ENCODE measurements at places on chromosomes 2 and 18.

- peak; percentile 20 for DNase-seq
Measured at GRCh38 chr2:54271843-54272627, 16.0 kb upstream of the TSPYL6 start.

- DNase-seq: no peak
Measured at GRCh38 chr18:28174181-28174905, 2.6 kb downstream of the CDH2 start.

GRCh38 chr2:216740557-216741222 is 45.3 kb upstream of the IGFBP5 start:
- no peak for DNase-seq

- DNase-seq: no peak
Measured at GRCh38 chr18:36629138-36629530, 199.7 kb downstream of the TPGS2 start.

DNA sequence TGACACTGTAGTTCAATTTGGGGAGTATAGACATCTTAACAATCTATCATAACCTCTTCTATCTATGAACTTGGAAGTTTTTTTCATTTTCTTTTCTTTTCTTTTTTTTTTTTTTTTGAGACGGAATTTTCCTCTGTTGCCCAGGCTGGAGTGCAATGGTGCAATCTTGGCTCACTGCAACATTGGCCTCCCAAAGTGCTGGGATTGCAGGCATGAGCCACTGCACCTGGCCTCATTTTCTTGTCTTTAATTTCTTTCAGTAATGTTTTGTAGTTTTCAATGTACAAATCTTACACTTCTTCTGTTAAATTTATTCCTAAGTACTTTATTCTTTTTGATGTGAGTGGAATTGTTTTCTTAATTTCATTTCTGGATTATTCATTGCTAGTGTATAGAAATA is 14.6 kb downstream of the ASAP2 start:
- DNase-seq: no peak

GRCh38 chr18:13051950-13052349 is 60.8 kb downstream of the CEP192 start:
- DNase-seq: peak; percentile 84

- no peak for DNase-seq
Measured at GRCh38 chr2:163370169-163370886, 365.5 kb downstream of the FIGN start.

DNA sequence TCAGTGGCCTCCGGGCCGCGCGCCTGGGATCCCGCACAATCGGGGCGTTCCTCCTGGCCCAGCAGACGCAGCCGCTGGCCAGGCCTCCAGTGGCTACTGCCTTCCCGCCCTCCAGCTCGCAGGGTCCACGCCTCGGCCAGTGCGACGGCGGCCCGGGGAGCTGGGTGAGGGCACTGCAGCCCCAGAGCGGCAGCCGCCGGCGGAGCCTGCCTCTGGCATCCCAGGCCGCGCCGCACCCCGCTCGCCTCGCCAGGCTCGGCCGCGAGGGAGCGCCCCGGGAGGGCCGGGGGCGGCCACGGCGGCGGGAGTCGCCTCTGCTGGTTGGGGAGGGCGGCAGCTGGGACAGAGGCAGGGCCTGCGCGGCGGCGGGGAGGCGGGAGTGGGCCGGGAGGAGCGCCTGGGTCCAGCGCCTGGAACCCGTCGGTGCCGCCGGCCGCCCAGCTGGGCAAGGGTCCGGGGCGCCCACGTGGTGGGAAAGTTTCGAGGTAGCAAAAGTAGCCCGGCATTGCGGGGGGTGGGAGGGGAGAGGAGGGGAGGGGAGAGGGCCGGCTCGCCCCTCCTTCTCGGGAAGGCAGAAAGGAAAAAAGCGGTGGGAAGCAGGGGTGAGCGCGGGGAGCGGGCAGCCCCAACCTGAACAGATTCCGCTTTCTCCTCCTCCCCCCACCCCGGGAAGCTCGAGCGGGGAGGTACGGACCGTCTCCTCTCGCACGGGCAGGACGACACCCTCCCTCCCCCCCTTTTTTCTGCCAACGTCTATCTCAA is 1.5 kb upstream of the INHBB start:
- peak; percentile 23 for DNase-seq

DNA sequence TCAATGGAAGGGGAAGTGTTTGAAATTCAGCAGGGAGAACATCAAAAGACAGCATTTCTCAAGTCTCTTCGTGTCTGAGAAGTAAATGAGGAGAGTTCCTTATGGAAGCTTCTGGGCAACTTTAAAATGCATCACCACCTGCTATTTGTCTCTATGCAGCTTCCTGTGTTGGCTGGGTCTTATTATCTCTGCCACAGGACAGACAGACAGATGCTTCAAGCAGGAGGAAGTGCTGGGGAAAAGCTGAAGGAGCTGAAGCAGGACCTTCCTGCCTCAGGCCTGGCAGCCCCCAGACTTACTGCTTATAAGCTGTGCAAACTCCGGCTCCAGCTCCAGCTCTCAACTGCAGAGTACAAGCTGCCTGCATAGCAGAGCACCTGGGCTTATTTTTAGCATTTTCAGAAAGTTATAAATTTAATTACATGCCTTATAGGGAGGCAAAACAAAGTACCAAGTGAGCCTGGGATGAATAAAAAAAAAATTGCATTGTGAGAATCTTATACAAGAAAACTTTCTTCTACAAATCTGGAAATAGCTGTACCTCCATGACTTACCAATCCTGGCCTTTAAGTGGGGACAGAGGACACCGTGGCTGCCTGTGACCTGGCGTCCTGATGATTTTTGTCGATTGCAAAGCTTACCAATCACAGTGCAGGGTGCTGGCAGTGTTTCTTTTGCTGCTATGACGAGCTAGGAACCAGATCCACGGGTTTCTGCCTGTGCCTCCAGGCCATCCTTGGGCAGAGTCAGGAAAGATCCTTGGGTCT is 206.3 kb downstream of the SEPTIN10 start:
- peak; percentile 31 for DNase-seq

DNA sequence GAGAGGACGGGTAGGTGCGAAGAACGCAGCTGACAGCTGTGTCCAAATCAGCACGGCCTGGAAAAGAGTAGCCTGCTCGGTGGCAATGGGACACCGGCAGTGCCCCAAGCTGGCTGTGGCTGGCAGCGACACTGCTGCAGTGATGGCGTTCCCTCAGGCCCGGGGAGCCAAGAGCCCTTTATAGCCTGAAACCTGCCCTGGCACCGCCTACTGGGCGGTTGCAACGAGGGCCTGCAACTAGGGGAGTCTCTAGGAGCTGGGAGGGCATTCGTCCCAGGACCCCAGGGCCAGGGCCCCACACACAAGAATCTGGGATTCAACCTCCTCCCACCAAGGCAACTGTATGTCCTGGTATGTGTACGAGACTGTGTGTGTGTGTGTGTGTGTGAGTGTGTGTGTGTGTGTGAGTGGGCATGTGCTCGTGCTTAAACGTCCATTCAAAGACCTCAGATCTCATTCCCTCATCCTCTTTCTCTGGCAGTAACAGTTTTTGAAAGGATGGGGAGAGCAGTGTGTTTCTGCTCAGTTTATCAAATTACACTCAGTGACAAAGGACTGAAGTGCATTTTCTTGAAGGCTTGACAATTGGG is 6.8 kb upstream of the CYP26B1 start:
- no peak for DNase-seq

DNA sequence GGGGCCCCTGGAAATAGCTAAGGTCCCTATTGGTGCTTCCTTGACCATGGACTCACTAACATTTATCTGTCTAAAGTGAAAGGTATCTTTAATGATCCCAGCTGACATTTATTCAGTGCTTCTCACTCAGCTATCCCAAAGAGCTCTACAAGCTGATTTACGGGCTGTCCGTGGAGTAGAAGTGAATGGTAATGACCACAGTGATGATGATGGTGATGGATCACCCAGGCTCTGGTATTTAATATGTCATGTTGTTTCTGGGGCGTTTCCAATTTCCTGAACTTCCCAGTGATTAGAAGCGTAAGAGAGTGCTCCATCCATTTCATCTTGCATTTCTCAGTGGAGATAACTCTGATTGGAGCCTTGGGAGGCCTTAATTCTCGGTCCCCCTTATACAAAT is 304.3 kb downstream of the HRH4 start:
- DNase-seq: no peak

DNA sequence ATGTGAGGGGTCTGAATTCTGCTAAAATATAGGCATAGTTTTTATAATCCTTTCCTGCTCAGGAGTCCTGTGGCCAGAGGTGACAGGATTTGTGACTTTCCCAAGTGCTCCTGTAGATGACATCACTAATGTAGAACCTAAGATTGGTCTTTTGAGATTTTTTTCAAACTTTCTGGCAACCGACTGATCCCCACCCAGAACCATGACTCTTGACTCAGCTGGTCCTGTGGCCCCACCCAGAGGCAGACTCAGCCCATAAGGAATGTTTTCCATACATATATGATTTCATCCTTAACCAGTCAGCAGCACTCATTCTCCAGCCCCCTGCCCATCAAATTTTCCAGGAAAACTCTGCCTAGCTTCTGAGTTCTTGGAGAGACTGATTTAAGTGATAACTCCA is 46.8 kb downstream of the COMMD1 start:
- DNase-seq: no peak

- peak; percentile 56 for DNase-seq
Measured at GRCh38 chr2:56077359-56077915, 106.4 kb upstream of the CCDC85A start.

GRCh38 chr2:32849456-32850194 is 97.1 kb upstream of the LTBP1 start:
- no peak for DNase-seq

DNA sequence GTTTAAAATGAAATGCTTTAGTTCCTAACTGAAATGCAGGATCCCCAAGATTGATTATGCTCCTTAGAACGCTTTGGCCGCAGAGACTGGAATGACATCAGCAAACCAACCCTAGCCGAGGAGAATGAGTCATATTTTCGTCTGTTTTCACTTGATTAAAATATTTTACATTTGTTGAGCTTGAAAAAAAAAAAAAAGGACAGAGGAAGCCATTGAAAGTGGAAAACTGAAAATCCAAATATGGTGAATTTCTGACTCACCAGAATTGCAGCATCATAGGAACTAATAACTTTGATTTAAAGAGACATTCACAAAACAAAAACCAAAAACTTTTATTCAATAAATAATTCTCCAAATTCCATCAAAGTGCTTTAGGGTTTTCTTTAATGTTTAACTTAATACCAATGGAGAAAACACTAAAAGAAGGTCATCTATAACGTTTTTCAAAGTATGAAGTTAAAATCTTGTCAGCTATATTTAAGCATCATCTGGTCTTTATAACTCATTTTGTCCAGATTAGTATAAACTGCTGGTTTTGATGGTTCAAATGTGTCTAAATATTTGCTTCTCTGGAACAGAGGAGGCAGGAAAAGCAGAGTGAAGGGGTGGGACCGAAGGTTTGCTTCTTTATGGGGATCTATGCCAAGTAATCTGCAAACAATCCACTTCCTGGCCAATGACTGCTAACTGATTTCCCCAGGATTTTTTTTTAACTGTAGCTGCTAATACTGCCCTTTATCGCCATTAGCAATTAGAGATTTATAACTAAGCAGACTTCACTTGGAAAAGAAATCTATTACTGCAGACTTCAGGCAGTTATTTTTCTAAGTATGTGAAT is 30.9 kb upstream of the COL5A2 start:
- peak; percentile 8 for DNase-seq

DNA sequence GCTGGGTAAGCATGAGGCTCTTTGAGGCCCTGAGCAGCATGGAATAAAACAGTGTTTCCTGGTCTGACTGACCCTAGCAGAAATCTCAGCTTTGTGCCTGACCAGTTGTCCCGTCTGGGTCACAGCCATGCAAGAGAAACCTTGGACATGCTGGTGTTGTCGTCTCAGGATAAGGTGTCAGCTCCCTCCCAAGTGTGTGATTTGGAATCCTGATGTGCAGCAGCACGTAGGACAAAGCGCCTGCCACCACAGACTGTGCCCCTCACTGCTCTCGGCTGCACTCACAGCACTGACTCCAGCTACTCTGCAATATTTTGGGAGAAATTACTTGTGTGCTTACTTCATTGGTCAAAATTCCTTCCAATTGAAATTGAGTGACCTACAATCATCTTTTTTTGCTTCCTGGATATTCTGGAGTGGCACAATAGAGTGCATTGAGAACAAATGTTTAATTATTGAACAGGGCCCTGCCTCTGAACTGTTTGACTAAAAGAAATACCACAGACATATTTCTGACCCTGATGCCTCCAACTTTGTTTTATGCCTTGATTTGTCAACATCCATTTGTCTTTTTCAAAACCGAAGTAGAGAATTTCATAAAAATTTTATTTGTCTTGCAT is 352.4 kb downstream of the SOCS6 start:
- DNase-seq: no peak

- peak; percentile 75 for DNase-seq
Measured at GRCh38 chr2:201093573-201093972, 21.8 kb downstream of the NDUFB3 start.

GRCh38 chr2:136863874-136864273 is 98.5 kb downstream of the THSD7B start:
- no peak for DNase-seq

DNA sequence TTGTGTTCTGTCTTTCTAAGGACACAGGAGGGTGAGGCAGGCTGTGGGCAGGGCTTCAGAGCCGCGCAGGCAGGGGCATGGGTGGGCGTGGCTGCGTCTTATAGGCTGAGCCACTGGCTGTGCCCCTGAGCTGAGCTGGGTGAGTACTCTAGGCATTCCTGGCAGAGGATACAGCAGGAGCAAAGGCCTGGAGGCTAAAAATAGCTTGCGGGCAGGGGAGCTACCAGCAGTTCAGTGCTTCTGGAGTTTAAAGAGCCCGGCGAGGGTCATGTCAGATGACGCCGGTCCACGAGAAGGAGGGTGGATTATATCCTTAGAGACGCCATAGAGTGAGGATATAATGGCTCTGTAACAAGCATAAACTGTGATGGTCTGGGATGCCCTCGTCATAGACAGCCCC is 31.5 kb upstream of the PDIA6 start:
- peak; percentile 41 for DNase-seq

- DNase-seq: no peak
Measured at GRCh38 chr2:241945803-241946202, 76.3 kb downstream of the RTP5 start.

- no peak for DNase-seq
Measured at GRCh38 chr2:78811955-78812610, 213.4 kb upstream of the REG3G start.

DNA sequence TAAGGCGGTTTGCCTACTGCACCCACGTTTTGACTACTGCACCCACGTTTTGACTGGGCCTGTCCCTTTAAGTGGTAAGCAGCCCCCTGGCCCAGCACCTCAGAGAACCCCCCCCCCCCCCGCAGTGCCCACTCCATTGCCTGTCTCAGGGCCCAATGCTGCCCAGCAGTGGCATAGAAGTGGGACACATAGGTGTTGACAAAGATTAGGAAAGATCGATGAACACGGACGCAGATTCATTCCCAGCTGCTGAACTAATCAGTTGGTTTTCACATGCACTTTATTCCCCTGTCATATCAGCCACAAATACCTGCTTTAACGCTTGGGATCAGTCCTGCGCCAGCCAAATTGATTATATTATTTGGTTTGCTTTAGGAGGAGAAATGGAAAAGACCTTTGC is 268.8 kb upstream of the SKOR2 start:
- no peak for DNase-seq

Data from hematopoietic multipotent progenitor cell treated with erythropoietin and hydrocortisone succinate and interleukin-3 and kit ligand, for 4 days (in vitro differentiated cells).